Osteoblast (primary cell): ENCODE measurements at places on chromosomes 11 and 22. TPM values are rescaled to one million over a fixed set of nuclear protein-coding genes. Genes with fewer than 3 reads are reported as not detected.

The LARGE1 gene
- total RNA-seq = 22.8 and 23.6 TPM in 2 replicates

The C22orf31 gene
- not detected in 2 replicates for total RNA-seq

The PDHX gene
- 25.9 and 29.7 TPM in 2 replicates for total RNA-seq

The ACAD8 gene
- total RNA-seq = 17.7 and 21.5 TPM in 2 replicates

The CAVIN3 gene
- 271 and 314 TPM in 2 replicates for total RNA-seq

The RFPL1 gene
- not detected in 2 replicates for total RNA-seq

The KRTAP5-2 gene
- not detected in 2 replicates for total RNA-seq

The POU2AF1 gene
- total RNA-seq = not detected in 2 replicates

The MRGPRX3 gene
- total RNA-seq = not detected in 2 replicates

The MAML2 gene
- 17.4 and 19.2 TPM in 2 replicates for total RNA-seq

The BAIAP2L2 gene
- total RNA-seq = 0.88 and 1.1 TPM in 2 replicates

The PRR33 gene
- not detected in 2 replicates for total RNA-seq

DNA sequence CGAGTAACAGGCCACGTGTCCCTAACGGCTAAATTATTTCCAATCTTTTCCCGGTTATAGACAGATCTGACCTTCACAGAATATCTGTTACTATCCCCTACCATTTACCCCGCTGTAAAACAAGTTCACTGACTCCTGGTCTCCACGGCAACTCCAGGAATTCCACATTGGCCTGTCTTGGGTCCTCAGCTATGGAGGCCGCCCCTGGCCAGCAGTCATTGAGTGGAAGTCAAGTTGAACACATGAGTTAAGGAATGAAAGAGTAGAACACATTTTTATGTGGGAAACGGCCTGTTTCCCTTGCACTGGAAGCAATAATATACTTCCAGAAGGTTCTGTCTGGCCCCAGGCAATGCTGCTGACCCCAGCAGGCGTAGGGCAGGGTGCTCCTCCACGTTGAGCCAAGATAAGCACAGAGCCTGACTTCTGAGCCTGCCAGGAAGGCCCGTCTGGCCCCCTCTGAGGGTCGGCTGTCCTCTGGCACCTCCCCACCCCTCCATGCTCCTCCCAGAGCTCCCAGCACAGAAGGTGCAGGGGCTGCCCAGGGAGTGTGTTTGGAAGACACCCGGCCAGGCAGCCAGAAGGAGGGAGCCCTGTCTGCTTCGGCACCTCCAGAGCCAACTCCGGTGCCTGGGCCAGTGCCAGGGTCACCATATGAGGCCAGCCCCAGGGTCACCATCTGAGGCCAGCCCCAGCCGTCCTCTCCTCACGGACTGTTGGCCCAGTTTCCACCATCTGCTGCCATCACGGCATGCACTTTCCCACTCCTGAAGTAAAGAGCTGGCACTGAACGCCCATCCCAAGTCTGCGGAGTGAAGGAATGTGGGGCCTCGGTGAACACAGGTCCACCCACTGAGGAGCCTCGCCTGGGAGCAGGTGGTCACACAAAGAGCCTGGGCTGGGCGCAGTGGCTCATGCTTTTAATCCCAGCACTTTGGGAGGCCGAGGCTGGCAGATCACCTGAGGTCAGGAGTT, 813.2 kb downstream of the BRD1 start:
- no peaks in the 10 kb centered on the region for H3K36me3 ChIP-seq
- DNase-seq = peak; percentile 47
- H3K4me3 ChIP-seq = no peak overlapping the region
- H3K27ac ChIP-seq = no peak overlapping the region
- no peaks in the 10 kb centered on the region for H3K4me1 ChIP-seq
- H3K27me3 ChIP-seq = no peaks in the 10 kb centered on the region

- H3K4me1 ChIP-seq = no peaks in the 10 kb centered on the region
- H3K4me3 ChIP-seq = no peak overlapping the region
- H3K27ac ChIP-seq = no peak overlapping the region
- no peaks in the 10 kb centered on the region for H3K27me3 ChIP-seq
- H3K36me3 ChIP-seq = no peaks in the 10 kb centered on the region
- no peak for DNase-seq
Measured at GRCh38 chr11:105553025-105553424, 56.8 kb upstream of the GRIA4 start.

DNA sequence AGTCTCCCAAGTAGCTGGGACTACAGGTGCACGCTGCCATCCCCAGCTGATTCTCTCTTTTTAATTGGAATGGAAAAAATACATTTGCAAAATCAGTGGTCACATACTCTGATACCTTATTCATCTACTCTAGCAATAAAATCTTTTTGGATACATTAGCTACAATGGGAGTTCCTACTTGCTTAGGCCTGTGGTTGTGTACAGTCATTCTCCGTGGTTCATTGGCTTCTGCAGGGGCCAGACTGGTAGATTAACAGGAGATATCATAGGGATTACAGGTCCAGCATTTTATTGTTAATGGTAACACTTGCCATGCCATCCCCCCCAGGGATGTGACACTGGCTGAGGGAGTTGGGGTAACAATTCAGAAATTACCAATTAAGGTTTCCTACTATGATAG, 140.0 kb downstream of the ADAMTS15 start:
- H3K4me1 ChIP-seq = peaks cover 9% of the 10 kb centered on the region
- H3K27me3 ChIP-seq = no peaks in the 10 kb centered on the region
- no peak for DNase-seq
- no peak overlapping the region for H3K27ac ChIP-seq

- no peak overlapping the region for H3K27ac ChIP-seq
- H3K4me1 ChIP-seq = peaks cover 13% of the 10 kb centered on the region
- no peaks in the 10 kb centered on the region for H3K27me3 ChIP-seq
- H3K36me3 ChIP-seq = no peaks in the 10 kb centered on the region
Measured at GRCh38 chr11:118443590-118444218, 7.4 kb downstream of the KMT2A start.

DNA sequence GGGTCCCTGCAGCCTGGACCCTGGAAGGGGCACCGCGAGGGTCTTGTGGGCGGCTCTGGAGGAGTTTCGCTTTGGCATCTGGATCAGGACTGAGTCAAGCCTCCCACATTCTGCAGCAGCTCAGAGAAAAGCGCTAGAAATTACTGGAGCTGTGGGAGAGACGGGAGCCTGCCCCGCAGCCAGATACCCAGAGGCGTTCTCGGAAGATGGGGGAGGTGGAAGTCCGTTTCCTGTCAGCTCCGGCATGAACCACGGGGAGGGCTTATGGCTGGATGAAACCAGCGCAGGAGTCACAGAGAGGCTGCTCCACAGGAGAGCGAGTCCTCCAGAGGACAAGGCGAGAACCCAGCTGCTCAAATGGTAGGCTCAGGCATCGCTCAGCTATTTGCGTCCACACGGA, 379.3 kb downstream of the OPCML start:
- no peaks in the 10 kb centered on the region for H3K27me3 ChIP-seq
- no peak overlapping the region for H3K27ac ChIP-seq
- no peaks in the 10 kb centered on the region for H3K36me3 ChIP-seq
- H3K4me1 ChIP-seq = no peaks in the 10 kb centered on the region

DNA sequence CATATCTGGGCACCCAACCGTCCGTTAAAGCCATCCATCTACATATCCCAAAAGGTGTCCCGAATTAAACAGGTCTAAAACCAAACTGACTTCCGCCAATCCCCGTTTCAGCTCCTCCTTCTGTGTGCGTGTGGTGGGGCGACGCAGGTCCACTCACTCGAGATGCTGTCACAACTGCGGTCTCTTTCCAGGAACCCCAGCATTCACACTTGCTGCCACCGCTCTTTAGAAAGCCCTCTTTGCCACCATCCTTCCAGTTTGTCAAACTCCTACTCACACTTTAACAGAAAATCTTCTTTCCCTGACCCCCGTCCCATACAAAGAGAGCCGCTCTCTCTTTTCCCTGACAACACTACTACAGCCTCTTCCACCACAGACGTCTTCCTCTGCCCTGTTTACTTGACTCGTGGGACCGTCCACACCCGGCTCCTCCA, 467 bp downstream of the ESS2 start:
- peaks cover 5% of the 10 kb centered on the region for H3K4me1 ChIP-seq
- peak; percentile 93 for DNase-seq

DNA sequence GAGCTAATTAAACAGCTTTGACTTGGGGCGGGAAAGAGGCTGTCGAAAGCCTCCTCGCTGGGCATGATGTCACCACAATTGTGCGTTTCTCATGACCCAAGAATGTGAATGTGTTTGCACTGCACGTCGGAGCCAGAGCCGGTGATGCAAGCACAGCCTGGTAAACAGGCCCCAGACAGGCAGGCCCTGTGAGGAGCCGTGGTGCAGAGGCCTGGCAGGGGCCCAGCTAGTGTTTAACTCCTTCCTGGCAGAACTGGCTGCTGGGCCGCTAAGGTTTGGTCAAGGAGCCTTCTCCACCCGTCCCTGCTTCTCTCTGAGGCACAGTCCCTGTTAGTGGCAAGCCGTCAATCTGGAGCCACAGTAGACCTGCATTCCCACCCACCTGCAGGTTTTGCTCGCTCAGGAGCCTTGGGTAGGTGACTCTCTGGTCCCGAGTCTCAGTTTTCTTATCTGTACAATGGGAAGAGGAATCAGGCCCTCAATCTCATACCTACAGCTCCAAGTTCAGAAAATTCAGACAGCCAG, 25.4 kb upstream of the SMTN start:
- peak overlapping the region; percentile 82 for H3K27ac ChIP-seq
- no peaks in the 10 kb centered on the region for H3K36me3 ChIP-seq
- H3K27me3 ChIP-seq = no peaks in the 10 kb centered on the region
- peaks cover 12% of the 10 kb centered on the region for H3K4me1 ChIP-seq
- peak; percentile 96 for DNase-seq

DNA sequence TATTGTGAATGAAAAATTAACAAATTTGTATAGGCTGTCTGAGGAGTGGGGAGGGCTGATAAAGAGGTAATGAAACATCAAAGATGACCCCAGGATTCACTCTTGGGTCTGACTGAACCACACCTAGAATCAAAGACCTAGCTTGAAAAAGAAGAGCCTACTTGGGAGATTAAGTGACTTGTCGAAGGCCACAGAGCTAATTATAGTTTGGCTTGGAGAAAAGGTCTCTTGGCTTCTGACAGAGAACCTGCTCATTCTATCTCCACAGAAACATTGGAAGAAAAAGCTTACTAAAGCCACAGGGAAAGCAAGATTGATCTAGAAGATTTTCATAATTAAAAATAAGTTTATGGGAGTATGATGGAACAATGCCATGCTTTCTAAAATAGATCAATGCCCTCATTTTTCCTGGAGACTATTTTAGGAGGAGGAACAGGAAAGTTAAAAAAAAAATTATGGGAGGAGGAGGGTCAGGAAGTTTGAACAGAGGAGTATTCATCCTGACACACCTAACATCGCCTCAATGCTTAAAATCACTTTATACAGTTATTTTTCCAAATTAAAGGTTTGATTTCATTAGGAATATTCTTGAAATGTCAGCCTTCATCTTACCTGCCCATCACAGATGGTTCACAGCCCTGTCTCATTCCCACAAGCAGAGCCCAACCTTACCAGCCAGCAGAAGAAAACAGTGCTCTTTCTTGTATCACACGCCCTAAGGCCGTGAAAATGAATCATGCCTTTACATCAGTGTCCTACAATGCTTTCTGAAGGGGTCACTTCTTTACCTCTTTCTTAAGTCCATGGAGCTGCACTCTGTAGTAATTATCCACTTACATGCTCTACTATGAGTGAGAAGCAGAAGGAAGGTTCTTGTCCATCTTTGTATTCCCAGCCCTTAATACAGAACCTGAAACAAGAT, 231.1 kb upstream of the MPPED2 start:
- no peaks in the 10 kb centered on the region for H3K36me3 ChIP-seq
- H3K27ac ChIP-seq = no peak overlapping the region
- H3K4me1 ChIP-seq = no peaks in the 10 kb centered on the region
- H3K27me3 ChIP-seq = no peaks in the 10 kb centered on the region
- no peak overlapping the region for H3K4me3 ChIP-seq

- no peaks in the 10 kb centered on the region for H3K27me3 ChIP-seq
- H3K4me1 ChIP-seq = peaks cover 3% of the 10 kb centered on the region
- DNase-seq = peak; percentile 97
- H3K4me3 ChIP-seq = peak overlapping the region; percentile 25
- no peaks in the 10 kb centered on the region for H3K36me3 ChIP-seq
Measured at GRCh38 chr22:49936018-49936972, 17.9 kb downstream of the CRELD2 start.

GRCh38 chr22:23685205-23685784, 5.5 kb upstream of the RGL4 start:
- H3K27me3 ChIP-seq = no peaks in the 10 kb centered on the region
- no peaks in the 10 kb centered on the region for H3K4me1 ChIP-seq
- H3K27ac ChIP-seq = no peak overlapping the region

DNA sequence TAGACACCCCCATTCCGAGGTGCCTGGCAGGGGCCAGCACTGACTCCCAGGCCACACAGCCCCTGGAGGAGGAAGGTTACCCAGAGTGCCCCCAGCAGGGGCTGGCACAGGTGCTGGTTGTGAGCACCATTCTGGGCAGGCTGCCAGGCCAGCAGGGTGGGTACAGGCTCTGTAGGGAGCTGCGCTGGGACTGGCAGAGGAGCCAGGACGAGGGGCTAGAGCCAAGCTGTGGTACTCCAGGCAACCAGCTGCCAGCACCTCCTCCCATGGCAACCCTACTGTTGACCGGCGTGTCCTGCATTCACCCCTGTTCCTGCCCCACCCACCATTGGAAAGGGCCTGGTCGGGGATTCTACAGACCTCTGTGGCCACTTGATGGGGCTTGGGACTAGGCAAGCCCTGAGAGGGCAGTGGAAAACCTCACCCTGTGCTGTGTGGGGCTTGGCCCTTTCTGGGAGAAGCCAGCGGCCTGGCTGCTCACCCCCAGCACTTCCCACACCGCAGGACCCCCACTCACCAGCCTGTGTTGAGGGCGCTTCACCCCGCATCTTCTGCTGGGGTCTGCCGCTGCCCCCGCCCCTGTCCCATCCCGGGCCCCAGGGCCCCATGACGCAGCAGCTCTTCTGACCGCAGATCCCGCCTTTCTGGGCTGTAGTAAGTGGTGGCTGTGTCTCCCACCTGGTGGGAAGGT, 1.9 kb downstream of the CLDN5 start:
- H3K4me3 ChIP-seq = no peak overlapping the region
- H3K27me3 ChIP-seq = peaks cover 23% of the 10 kb centered on the region
- H3K36me3 ChIP-seq = no peaks in the 10 kb centered on the region
- H3K27ac ChIP-seq = no peak overlapping the region
- H3K4me1 ChIP-seq = no peaks in the 10 kb centered on the region

- peak within 1 kb of the TSS; percentile 99 for H3K4me3 ChIP-seq
- peak within 1 kb of the TSS; percentile 82 for H3K27ac ChIP-seq
- peak; percentile 99 for DNase-seq
- H3K4me1 ChIP-seq = peaks cover 45% of the 10 kb centered on the region
- H3K36me3 ChIP-seq = peaks cover 51% of the 10 kb centered on the region
- no peaks in the 10 kb centered on the region for H3K27me3 ChIP-seq
Measured at GRCh38 chr11:65857853-65858680, at the start of gene CFL1. Gene CFL1 (minus strand): TSS chr11:65858180. CDS start chr11:65858099, 81 bp downstream.

- DNase-seq = no peak
- no peak overlapping the region for H3K4me3 ChIP-seq
- H3K36me3 ChIP-seq = no peaks in the 10 kb centered on the region
- no peaks in the 10 kb centered on the region for H3K27me3 ChIP-seq
- H3K27ac ChIP-seq = no peak overlapping the region
- H3K4me1 ChIP-seq = no peaks in the 10 kb centered on the region
Measured at GRCh38 chr11:116513894-116514293, 258.9 kb downstream of the BUD13 start.

- H3K4me1 ChIP-seq = peaks cover 63% of the 10 kb centered on the region
- no peak overlapping the region for H3K4me3 ChIP-seq
- H3K27me3 ChIP-seq = no peaks in the 10 kb centered on the region
- DNase-seq = no peak
- peaks cover 6% of the 10 kb centered on the region for H3K36me3 ChIP-seq
- H3K27ac ChIP-seq = no peak overlapping the region
Measured at GRCh38 chr11:36453678-36454077, 56.4 kb downstream of the TRAF6 start.

- H3K36me3 ChIP-seq = no peaks in the 10 kb centered on the region
- DNase-seq = peak; percentile 66
- no peaks in the 10 kb centered on the region for H3K4me1 ChIP-seq
- H3K27ac ChIP-seq = no peak overlapping the region
- H3K4me3 ChIP-seq = no peak overlapping the region
Measured at GRCh38 chr22:44276706-44277356, 35.9 kb downstream of the SHISAL1 start.

- peaks cover 17% of the 10 kb centered on the region for H3K4me1 ChIP-seq
- H3K27ac ChIP-seq = no peak overlapping the region
- no peak overlapping the region for H3K4me3 ChIP-seq
- no peaks in the 10 kb centered on the region for H3K36me3 ChIP-seq
Measured at GRCh38 chr11:125995313-125995712, 49.5 kb downstream of the VSIG10L2 start.
